ENCODE measurements at places on chromosomes 2 and 18.

DNA sequence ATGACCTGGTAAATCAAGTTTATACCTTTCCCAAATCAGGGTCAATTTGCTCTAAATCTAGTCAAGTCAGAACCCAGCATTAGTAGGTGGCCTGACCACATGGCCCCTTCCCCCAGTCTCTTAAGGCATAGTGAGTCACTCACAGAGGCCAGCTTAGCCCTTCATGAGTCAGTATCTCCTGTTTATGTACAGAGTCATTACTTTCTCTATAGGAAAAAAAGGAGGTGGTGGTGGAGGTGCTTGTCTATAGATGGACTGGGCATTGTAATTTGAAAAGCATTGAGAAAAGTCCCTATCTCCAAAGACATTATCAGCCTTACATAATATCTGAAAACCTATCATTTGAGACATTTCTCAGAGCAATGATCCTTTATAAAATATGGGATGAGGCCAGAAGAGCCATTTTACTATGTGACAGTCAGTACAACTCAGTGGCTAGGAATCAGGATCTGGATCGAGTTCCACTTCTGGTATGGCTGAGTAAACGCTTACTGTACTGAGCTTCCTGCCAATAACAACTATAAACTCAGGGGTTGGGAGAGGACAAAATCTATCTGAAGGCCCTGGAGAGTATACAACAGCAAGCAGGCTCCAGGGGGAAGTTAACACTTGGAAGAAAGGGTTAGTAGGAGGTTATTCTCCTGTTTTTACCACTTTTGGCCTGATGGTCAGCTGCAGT is 22.5 kb upstream of the SIGLEC15 start:
- DNase-seq: no peak

GRCh38 chr2:65579506-65580235 is 147.3 kb upstream of the SPRED2 start:
- DNase-seq: no peak

- DNase-seq: no peak
These were observed 1.6 kb upstream of the ALKAL2 start for GRCh38 chr2:289362-290089.

DNA sequence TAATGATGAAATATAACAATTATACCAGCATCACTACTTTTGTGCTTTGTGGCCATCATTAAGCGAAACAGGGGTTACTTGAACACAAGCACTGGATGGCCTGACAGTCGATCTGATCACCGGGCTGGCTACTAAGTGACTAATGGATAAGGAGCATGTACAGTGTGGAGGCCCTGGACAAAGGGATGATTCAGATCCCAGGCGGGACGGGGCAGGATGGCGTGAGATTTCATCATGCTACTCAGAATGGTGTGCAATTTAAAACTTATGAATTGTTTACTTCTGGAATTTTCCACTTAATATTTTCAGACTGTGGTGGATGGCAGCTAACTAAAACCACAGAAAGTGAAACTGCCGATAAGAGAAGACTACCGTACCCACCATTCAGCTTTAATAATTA is 7.0 kb upstream of the CLIP4 start:
- no peak for DNase-seq

DNA sequence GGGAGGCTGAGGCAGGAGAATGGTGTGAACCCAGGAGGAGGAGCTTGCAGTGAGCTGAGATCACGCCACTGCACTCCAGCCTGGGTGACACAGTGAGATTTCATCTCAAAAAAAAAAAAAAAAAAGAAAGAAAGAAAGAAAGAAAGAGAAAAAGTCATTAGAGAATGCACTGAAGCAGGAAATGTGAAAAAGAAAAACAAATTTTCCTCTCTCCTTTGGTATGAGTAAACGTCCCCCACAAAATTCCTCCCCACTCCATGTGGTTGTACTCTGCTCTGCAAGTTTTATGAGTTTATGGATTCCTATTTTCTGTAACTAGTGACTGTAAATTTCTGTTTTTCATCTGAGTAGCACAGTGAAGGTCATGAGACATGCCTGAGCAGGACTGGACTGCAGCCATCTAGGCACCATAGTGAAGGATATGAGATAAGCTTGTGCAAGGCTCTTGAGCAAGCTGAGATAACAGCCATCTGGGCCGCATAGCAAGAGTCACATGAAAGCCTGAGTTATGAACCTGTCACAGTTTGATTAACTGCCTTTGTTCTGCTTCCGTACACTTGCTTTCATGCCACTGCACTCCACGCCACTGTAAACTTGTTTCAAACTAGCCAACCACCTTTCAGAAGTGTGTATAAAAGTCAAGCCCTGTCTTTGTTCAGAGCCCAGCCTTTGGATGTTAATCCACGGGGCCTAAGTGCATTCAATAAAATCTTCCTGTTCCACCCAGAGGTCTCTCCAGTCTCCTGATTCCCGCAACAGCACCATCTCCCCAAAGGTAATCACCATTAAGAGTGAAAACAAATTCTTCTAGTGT is 50.2 kb downstream of the SKA1 start:
- DNase-seq: no peak

- DNase-seq: no peak
These were observed 10.9 kb downstream of the WDR7 start for GRCh38 chr18:56662063-56662408.

DNA sequence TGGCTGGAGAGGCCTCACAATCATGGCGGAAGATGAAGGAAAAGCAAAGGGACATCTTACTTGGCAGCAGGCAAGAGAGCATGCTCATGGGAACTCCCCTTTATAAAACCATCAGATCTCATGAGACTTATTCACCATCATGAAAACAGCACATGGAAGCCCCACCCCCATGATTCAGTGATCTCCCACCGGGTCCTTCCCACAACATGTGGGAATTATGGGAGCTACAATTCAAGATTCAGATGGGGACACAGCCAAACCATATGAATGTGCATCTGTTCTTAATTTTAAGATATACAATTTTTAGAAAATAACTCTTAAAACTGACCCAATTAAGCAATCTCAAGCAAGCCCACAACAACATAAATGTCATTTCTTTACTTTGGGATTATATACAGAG is 12.6 kb downstream of the C18orf63 start:
- no peak for DNase-seq

DNA sequence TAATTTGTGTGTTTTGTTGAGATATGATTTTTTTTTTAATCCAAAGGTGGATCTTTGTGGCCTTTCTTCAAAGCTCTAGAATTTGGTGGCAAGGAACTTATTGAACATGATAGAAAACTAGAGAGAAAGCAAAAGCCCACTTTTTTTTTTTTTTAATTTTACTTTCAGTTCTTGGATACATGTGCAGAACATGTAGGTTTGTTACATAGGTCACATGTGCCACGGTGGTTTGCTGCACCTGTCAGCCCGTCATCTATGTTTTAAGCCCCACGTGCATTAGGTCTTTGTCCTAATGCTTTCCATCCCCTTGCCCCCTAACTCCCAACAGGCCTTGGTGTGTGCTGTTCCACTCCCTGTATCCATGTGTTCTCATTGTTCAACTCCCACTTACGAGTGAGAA is 135.9 kb downstream of the RHBDD1 start:
- no peak for DNase-seq

DNA sequence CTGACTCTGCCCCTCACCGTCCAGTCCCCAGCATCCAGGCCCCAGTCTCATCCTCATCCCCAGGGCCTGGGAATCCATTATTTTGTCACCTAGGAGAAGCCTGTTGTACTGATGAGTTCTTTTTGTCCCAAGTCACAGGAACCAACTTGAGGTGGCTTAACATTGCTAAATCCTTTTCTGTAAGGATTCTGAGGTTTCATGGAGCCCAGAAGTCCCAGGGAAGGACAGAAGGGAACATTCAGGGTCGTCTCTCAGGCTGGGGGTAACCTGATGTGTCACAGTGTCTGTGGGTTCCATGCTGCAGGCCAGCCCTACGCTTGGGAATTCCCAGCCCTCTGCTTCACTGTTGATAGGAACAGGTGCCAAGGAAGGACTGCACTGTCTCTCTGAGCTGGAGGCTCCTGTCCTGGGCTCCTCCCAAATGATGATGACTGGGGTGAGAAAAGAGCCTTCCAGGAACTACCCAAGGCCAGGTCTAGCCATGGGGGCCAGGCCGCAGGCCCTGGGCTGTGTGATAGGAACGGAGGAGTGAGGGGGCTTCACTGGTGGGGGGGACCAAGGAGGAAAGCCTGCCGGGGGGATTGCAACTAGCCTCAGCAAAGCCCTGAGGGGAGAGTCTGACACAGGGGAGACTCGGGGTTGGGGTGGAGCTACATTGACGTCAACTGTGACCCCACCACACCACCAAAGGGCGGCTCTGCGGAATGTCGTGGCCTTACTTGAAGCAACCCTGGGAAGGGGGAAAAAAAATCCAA is 145.7 kb downstream of the SMAD7 start:
- no peak for DNase-seq

DNA sequence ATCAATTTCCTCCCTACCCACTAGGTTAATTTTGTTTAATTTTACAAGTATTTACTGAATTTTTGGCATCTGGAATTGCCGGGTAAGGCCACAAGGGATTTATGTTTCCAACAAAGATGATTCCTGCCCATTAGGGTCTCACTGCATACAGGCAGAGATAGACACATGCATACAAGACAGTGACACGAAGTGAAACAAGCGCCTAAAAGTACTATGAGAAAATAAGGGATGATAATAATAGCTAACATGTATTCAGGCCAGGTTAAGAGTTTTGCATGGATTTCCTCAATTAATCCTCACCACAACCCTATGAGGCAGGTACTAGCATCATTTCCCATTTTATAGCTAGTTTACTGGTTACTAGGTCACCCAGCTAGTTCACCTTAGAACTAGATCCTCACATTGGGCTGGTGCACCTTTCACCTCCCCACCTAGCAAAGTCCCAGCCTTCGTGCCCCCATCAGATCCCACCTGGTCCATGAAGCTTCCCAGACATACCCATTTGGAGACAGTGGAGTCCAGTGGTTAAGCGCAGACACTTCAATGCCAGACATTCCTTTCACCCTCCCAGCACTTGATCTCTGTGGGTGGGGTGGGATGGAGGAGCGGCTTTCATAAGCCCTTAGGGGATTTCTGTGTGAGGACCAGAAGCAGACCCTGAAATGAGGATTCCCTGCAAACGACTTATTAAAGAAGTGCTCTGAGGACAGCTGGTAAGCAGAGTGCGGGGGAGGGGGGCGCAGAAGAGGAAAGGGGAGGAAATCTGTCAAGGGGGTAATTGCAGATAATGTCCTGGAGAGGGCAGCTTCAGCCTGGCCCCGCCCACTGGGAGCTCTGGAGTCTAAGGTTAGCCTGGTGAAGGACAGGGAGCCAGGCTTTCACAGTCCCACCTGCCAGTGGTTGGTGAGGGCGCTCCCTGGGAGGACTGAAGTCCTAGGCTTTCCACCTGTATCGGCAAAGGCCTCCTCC is 5.8 kb upstream of the DGUOK start:
- DNase-seq: no peak

GRCh38 chr2:217092710-217093379 is 233.0 kb upstream of the TNP1 start:
- DNase-seq: no peak

- no peak for DNase-seq
These were observed 251.8 kb downstream of the ZEB2 start for GRCh38 chr2:144268036-144268678.

DNA sequence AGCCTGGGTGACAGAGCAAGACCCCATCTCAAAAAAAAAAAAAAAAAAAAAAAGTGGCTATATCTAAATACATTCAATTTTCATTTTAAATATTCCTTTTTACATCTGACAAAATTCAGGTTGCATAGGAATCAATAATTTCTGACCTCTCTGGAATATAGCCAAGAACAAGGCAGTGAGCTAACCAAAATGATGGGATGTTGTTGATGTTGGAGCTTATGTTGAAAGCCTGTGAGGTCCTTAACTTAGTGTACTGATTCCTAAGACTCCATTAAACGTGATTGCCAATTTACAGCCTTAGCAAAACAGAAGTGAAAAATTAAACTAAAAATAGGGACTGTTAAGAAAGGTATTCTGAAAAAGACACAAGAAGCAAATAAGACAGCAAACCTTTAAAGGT is 109.6 kb downstream of the MEP1B start:
- DNase-seq: no peak

DNA sequence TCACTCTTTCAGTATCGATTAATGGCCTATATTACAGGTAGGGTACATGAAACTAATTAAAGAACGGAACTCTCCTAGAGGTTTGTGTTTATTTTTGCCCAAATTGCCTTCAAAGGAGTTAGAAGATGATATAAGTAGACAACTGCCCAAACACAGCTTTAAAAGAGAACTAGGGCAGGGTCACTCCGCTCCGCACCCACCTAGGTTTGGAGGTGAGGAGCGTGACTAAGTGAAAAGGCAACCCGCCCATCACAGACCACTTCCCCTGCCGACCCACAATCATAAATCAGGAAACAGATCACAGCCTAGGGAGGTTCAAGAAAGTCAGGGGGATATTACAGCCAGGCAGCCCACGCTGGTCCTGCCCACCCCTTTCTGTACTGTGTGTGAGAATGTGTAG is 166.7 kb downstream of the C1D start:
- no peak for DNase-seq

- no peak for DNase-seq
These were observed 45.7 kb upstream of the SNED1 start for GRCh38 chr2:240952496-240953246.

- no peak for DNase-seq
These were observed 206.0 kb downstream of the AGPS start for GRCh38 chr2:177598326-177599138.

- no peak for DNase-seq
These were observed 34.7 kb downstream of the C2orf74 start for GRCh38 chr2:61196671-61197070.

- no peak for DNase-seq
These were observed 426.1 kb downstream of the PARD3B start for GRCh38 chr2:204971206-204971907.

- no peak for DNase-seq
These were observed 35.1 kb upstream of the MPP4 start for GRCh38 chr2:201733544-201733943.

GRCh38 chr2:159411460-159411859 is 125.0 kb upstream of the WDSUB1 start:
- DNase-seq: no peak

- no peak for DNase-seq
These were observed 15.1 kb upstream of the DARS1 start for GRCh38 chr2:136000502-136000901.

DNA sequence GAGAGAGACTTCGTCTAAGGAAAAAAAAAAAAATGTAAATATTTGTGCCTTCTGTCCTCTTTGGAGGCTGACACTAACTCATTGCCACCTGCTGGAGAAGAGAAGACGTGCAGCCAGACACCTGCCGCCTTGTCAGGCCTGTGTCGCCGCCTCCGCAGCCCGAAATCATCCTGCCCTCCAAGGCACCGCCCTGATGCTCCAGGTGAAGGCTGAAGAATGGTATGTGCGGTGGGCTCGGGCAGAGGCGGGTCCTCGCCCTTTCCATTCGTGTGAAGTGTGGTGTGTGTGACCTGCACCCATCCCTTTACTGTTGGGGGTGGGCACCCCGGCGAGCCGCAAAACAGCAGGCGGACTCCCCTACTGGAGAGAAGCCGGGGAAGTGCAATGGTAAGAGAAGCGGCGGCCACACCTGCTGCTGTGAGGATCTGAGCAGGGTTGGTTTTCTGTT is 60.4 kb downstream of the FAM161A start:
- peak; percentile 75 for DNase-seq

- no peak for DNase-seq
These were observed 70.0 kb downstream of the PXDN start for GRCh38 chr2:1674276-1674675.

- DNase-seq: no peak
These were observed 126.0 kb upstream of the DNMT3A start for GRCh38 chr2:25467743-25468142.

- DNase-seq: no peak
These were observed 9.1 kb upstream of the MYO5B start for GRCh38 chr18:50203801-50204604.

GRCh38 chr2:7924023-7924762 is 757.7 kb upstream of the ID2 start:
- no peak for DNase-seq

GRCh38 chr2:39069136-39069515 is 51.7 kb downstream of the SOS1 start:
- DNase-seq: no peak
